ENCODE measurements at places on chromosomes 7 and 10. TPM values are rescaled to one million over a fixed set of nuclear protein-coding genes. Genes with fewer than 3 reads are reported as not detected.

GTPBP10 gene
- total RNA-seq, result 18.6 TPM

GRCh38 chr7:100585511-100586265, at the start of gene LRCH4:
TSS of gene LRCH4 (minus strand) at chr7:100586129. CDS start at chr7:100586100, 29 bp downstream.
- peak; percentile 77 for DNase-seq

DNA sequence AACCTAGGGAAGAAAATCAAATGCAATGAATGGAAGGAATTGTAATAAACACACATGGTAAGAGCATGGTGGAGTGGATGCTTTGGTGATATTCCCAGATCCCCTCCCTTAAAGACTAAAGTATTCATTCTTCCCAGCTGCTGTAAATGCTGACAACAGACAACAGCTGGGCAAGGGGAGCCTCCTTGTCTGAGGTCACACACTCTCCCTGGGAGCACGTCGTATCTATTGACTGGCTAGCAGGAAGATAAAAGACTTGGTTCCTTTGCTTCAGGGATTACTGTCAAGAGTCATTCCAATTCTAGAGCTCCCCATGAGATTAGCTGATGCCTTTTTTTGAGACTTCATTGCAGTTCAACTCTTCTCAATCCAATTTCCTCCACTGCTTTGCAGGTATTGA, 443.5 kb upstream of the ETV1 start:
- no peak for DNase-seq

- DNase-seq, result peak; percentile 62
Measured at GRCh38 chr10:123275136-123275564, 120.9 kb downstream of the BUB3 start.

All from upper lobe of left lung (tissue), 6 donors.